ENCODE measurements at places on chromosomes 1 and 21.
A peak's percentile ranks its signal among the peaks of the same experiment; 100 is the strongest.

GRCh38 chr21:46097336-46098293 lies at the start of gene COL6A2:
Gene COL6A2 (plus strand): TSS chr21:46098112.
- peak; percentile 23 for DNase-seq

DNA sequence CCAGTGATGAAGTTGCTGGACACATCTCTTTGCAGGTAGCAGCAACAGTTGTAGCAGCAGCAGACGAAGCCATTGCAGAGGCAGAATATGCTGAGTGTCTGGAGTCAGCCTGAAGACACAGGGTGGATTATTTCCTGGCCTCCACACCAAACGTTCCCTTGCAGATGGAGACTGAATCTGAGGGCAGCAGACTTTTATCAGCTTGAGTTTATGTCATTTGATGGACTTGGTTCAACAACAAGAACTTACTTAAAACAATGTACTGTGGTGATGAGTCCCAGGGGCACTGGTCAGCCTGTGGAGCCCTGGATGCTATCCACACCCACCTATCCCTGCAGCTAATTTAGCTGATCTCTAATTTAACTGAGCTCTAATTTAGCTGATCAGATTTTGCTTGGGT lies 17.1 kb upstream of the MPZL1 start:
- no peak for DNase-seq

- DNase-seq: no peak
Observed at GRCh38 chr21:39720126-39720778, 24.7 kb upstream of the IGSF5 start.

DNA sequence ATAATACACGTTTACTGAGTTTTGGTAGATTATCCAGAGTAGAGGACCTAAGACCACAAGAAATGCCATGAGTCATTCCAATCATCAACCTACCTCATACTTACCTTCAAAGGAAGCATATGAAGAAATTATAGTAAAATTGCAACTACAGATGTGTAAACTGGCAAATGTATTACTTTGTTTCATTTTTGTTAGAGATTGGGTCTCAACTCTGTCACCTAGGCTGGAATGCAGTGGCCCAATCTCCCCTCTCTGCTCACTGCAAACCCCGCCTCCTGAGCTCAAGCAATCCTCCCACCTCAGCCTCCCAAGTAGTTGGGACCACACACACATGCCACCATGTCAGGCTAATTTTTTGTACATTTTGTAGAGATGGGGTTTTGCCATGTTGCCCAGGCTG lies 5.2 kb downstream of the TMCO1 start:
- DNase-seq: no peak

DNA sequence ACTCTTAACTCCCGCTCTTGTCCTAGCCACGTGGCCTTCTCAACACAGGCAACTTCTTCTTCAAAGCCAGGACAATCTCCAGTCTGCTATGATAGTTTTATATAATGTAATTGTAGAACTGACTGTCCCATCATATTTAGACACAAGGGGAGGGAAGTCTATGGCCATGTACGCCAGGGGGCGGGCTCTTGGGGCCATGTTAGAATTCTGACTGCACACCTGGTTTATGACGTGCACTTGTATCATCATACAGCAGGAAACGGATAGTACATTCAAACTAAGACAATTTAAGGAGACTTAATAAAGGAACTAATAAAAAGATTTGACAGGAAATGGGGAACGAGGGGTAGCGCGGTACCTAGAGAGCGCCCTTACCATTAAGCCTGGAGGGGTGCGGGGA lies 21.5 kb downstream of the DMRTB1 start:
- no peak for DNase-seq

DNA sequence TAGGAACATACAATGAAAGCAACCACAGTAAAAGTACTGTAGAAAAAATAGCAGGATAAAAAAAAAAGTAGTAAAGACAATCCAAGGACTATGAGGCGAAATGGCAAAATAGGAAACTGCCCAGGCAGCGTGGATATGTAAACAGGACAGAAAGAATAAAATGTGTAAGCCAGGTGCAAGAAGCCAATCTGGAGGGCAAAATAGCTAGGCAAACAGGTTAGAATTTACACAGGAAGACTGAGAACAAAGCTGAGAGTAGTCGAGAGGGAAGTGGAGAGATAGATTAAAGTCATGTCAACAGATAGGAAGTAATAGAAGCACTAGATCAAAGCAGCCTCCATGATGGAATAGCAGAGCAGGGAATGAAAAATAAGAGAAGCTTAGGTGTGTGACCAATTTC lies 124.2 kb upstream of the B3GALT2 start:
- no peak for DNase-seq

- DNase-seq: no peak
Observed at GRCh38 chr21:33860332-33860879, 55.2 kb downstream of the ATP5PO start.

GRCh38 chr1:29453502-29454240 lies 217.3 kb downstream of the PTPRU start:
- no peak for DNase-seq

DNA sequence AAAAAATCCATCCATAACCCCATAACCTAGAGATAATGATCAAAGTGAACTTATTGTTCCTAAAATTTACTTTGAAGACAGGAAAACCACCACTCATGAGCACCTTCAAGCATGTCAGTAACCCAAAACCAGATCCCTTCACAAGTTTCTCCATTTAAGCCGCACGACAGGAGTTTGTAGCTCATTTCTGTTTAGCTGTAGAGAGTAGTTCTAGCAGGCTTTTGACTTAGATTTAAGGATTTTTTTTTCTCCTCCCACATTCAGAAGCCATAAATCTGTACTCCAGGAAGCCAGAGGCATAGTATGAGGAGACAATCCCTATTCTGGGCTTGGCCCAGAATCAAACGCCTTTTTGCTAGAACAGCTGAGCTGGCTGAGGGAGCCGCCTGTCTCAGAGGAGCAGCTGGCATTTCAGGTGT lies 25.6 kb downstream of the TOMM20 start:
- DNase-seq: no peak

All from activated T-helper 1 cell treated with anti-CD3 and anti-CD28 coated beads, Interleukin-2, amount 50 U/mL, for 16 hours (primary cell).